ENCODE measurements at places on chromosomes 6 and 20.

GRCh38 chr20:33693289-33693688 is 7.1 kb upstream of the E2F1 start:
- DNase-seq: no peak

- no peak for DNase-seq
These were observed 744.1 kb upstream of the GJE1 start for GRCh38 chr6:141388666-141389065.

DNA sequence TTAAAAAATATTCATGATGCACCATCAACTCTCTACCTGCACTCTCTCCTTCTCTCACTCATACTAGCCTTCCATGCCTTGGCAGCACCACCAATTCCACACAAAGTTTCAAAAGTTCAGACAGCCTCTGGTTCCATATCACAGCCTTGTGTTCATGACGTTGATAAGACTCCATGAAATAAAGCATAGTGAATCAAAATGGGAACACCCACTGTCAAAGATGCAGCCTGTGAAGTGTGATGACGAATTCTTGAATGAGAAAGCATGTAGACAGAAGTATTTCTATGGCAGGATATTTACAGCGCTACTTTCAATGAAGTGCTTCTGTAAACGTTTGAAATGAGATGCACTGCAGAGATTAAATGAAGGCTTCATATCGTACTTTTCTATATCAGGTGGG is 77.3 kb upstream of the FERMT1 start:
- DNase-seq: no peak

DNA sequence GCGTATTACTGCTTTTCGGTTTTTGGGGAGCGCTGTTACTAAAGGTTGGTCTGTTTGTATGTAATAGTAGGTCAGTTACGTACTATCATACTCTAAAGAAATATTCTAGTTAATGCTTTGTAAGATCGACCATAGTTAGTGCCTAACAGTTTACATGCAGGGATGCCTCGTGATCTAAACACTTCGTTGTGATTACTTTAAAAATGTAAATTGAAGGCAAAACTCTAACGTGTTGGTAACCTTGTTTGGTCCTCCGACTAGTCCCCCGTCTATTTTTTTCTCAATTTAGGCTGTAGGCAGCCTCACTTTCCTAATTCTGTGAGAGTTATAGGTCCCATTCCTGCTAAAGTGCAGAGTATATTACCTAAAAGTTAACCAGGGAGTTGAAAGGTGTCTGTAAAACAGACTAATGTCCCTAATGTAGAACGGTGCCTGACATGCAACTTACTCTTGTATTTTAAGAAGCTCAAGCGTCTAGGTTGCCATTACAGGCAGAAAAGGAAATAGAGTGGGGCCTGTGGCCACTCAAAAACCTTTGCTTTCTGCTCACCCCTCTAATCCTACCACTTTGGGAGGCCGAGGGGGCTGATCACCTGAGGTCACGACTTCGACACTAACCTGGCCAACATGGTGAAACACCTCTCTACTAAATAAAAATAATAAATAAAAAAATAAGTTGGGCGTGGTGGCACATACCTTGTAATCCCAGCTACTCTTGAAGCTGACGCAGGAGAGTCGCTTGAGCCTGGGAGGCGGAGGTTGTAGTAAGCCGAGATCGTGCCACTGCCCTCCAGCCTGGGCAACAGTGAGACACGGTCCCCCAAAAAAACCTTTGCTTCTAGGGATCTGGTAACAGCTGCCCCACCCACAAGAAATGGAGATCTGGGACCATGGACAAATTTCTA is 37.8 kb downstream of the HFE start:
- no peak for DNase-seq

DNA sequence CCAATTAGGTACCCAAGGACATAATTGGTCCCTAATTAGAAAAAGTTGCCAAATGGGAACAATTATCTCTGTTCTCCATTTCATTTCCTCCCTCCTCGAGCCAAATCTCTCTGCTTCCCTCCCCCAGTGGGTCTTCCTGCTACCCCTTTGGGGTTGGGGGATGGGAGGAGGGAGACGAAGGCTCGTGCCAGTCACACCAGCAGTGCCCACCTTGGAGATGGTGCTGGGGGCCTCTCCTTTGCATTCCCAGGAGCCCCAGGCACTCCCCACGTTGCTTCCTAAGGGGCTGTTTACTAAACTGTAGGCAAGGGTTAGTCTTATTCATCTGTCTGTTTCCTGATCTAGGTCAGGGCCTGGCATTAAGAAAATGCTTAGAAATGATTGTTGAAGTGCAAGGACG is 33.1 kb downstream of the MDFI start:
- no peak for DNase-seq

DNA sequence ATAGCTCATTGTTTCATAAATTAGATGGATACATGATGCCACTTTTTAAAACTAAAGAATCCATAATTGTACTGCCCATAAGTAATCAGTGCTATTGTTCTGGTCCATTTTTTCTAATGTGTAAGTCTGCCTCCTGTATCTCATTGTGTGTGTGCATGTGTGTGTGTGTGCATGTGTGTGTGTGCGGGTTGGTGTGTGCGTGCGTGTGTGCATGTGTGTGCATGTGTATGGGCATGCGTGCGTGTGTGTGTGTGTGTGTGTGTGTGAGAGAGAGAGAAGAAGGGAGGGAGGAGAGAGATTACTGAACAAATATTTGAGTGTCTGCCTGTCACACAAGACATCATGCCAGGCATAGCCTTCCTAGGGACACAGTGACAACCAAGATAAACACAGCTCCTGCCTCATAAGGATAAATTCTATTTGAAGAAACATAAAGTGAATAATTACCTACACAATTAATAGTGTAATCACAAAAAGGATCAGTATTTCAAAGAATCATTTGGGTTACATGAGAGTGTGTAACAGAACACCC is 33.2 kb upstream of the RPS6KA2 start:
- no peak for DNase-seq

DNA sequence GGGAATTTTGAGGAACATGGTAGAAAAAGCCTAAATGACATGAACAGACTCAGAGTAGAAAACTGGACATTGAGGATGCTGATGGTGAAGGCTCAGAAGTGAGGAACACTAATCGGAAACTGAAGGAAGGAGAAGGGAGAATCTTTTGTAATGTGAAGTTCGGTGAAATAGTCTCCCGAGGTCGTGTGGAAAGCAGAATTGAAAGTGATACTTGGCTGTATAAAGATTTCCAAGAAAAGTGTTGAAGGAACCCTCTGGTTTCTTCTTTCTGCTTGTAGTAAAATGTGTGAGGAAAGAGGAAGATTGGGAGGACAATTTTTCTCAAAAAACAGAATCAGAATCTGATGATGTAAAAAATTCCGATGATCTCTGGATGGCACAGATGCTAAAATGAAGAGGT is 115.4 kb downstream of the LAMP5 start:
- DNase-seq: no peak

DNA sequence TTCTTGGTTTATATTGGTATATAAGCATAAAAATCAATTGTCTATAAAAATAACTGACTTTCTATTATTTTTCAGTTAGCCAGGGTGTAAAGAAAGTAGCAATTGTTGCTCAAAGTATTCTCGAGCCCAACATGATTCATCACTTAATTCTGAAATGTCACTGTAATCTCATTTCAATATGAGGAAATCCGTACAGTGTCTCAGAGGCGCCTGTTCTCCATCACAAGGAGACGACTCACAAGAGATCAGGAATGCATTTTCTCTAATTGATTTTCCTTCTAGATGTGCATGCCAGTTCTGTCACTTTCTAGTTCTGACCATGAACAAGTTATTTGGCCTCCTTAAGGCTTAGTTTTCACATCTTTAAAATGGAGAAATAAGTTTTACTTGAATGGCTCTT is 753.1 kb downstream of the MAFB start:
- DNase-seq: no peak

GRCh38 chr20:54195483-54196472 is 12.1 kb upstream of the PFDN4 start:
- no peak for DNase-seq
